ENCODE measurements at places on chromosomes 5 and 9.

DNA sequence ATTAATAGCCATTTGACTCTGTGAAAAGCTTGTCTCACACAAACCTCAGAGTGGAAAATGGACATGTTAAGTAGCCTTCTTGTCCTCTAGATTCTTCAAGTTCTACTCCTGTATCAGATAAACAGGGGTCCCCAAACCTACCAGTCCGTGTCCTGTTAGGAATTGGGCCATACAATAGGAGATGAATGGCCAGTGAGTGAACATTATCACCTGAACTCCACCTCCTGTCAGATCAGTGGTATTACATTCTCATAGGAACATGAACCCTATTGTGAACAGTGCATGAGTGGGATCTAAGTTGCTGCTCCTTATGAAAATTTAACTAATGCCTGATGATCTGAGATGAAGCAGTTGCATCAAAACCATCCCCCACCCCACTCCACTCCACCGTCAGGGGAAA lies 136.3 kb downstream of the TMEM232 start:
- DNase-seq, result no peak

DNA sequence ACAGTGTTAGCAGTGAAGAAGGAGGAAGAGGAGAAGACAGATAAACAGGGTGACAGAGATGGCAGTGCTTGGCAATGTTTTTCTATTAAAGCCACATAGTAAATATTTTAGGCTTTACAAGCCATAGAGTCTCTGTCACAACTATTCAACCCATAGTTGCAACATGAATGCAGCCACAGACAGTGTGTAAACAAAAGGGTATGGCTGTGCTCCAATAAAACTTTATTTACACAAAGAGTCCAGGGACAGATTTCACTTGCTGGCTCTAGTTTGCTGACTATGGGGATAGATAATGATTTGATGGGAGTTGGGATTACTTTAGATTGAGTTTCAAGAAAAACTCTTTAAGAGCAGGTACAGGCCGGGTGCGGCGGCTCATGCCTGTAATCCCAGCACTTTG lies 224.8 kb upstream of the SEMA6A start:
- DNase-seq, result no peak

DNA sequence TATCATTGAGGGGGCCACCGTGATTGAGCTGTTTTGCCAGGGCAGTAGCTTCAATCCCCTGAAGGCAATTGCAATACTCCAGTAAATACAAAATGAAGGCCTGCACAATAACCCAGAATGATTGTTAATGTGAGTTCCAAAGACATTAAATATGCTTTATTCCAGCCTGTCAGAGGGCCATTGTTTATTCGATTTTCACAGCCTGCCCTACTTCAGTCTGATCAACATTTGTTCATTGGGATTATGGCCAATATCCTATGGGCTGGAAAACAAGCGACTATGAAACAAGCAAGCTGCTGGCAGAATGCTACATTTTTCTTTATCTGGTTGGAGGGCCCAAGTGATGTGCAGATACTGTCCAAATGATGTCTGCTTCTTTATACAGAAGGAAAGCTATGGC lies 543.1 kb downstream of the TLE1 start:
- no peak for DNase-seq

GRCh38 chr9:135971892-135972291 lies 10.7 kb upstream of the UBAC1 start:
- DNase-seq, result peak; percentile 70

GRCh38 chr5:75608870-75609269 lies 2.4 kb upstream of the ANKDD1B start:
- DNase-seq, result no peak

Data from activated CD8-positive, alpha-beta memory T cell treated with anti-CD3 and anti-CD28 coated beads, Interleukin-2, amount 50 U/mL, for 48 hours (primary cell).